ENCODE measurements at places on chromosomes 1 and 21.

DNA sequence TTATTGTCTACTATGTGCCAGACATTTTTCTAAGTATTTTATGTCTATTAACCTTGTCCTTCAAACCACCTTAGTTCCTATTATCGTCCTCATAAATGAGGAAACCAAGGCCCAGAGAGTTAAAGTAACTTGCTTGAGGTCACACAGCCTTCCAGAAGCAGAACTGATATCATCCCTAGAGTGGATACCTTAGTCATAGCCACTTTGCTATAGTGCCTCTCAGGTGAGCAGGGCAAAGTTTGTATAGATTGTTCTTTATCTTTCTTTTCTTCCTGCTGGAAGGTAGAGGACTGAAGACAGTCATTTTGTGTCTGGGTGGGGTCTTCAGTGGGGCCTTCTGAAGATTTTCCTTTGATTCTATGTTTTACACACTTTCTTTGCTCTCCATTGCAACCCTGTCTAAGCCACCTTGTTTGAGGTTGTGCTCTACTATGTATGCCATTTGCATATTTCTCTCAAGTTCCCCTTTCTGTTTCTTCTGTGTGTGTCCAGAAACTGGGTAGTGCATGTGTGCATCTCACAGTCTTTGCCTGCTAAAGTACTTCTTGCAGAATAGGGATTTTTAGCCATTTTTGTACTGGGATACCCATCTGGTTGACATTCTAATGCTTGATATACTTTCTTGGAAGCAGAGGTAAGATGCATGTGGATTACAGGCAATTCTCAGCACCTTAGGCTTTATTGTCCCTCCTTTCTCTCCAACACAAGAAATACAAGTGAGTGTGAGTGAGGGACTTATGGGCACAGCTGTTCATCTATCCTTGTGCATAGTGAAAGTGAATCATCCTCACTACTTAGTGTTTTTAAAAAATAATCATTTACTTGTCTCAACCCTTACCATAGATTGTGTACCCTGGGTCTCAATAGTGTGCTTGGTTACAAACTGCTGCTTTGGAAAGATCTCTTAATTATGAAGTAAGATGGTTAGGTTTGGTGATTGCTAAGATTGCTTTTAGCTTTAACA lies 207.6 kb upstream of the HMCN1 start:
- DNase-seq: no peak

DNA sequence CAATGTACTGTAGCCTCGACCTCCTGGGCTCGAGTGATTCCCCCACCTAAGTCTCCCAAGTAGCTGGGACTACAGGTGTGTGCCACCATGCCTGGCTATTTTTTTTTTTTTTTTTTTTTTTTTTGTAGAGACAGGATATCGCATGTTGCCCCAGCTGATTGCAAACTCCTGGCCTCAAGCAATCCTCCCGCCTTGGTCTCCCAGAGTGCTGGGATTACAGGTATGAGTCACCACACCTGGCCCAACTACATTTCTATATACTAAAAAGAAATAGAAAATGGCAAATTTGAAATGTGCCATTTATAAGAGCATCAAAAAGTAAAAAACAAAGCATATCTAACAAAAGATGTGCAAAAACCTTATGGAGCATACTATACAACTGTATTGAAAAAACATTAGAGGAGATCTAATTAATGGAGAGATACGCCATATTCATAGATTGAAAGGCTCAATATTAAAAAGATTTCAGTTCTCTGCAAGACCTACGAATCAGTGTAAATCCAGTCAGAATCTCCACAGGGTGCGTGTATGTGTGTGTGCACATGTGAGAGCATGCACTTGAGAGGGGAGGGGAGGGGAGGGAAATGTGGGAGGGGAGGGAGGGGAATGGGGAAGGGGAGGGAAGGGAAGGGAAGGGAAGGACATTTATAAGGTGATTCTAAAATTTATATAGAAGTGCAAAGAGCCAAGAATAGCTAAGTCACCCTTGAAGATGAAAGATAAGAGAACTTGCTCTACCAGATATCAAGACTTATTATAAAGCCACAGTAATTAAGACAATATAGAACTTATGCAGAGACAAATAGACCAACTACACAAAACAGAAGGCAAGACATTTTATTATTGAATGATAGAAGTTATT lies 15.5 kb upstream of the PADI4 start:
- no peak for DNase-seq

- DNase-seq: peak; percentile 39
Observed at GRCh38 chr1:228515200-228515834, 28.1 kb downstream of the RNF187 start.

DNA sequence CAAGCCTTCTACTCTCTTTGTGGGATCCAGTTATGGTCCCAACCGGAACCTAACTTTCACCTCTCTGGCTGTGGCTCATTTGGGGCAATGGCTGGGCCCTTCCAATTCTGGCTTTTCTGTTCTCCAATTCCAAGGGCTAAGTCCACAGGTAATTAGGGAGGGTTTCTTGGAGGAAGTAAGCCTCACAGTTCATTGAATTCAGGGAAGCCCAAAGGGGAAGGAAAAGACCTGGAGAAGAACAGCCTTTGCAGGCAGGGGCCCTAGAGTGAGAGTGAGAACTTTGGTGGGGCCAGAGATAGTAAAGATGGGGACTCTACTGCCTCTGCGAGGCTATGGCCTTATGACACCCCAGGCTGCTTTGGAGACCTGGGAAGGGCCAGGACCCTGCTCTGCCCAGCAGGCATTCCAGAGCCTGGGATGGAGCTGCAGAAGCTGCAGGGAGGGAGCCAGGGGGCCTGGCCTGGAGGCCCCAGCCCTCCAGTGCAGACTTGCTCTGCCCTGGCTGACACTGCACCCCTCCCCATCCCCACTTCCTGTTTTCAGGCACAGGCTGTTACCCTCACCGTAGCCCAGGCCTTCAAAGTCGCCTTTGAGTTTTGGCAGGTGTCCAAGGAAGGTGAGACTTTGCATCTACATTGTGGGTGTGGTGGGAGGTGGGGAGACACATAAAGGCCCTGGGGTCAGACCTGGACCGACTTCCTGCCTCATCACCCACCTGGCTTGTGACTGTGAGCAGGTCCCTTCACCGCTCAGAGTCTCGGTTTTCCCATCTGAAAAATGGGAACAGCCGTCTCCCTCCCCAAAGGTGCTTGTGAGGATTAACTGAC lies 18.9 kb downstream of the LDLRAP1 start:
- no peak for DNase-seq

DNA sequence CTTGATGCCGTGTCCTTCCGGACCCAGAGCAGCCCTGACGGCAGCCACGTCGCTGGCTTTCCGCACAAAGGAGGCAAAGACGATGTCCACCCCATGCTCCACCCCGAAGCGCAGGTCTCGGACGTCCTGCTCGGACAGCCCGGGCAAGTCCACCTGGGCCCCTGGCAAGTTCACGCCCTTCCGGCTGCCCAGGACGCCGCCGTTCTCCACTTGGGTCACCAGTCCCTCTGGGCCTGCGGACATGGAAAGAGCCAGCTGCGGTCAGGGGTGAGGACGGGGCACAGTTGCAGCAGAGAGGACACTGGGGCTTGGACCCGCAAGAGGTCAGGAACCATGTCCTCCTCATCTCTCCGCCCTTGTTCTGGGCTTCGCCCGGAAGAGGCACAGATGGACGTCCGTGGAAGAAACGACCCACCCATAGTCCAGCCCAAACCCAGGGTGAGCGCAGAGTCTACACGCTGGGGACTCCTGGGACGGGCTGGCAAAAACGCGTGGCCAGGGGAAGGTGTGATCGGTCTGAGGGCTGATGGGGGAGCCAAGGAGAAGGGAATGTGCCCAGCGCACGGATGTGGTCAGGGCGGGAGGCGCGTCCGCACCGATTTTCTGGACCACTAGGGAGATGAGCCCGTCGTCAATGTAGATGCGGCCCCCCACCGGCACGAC lies 6.6 kb downstream of the PKLR start:
- no peak for DNase-seq

- DNase-seq: no peak
Observed at GRCh38 chr1:175054736-175055135, 12.9 kb upstream of the TNN start.

GRCh38 chr21:32370998-32371766 lies 21.6 kb downstream of the URB1 start:
- DNase-seq: no peak

DNA sequence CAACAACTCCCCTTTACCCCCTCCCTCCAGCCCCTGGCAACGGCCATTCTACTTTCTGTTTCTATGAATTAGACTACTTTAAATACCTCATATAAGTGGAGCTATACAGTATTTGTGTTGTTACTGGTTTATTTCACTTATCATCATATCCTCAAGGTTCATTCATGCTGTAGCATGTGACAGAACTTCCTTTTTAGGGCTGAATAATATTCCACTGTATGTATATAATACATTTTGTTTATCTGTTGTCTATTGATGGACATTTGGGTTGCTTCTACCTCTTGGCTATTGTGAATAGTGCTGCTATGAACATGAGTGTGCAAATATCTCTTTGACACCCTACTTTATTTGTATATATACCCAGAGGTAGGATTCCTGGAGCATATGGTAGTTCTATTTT lies 2.2 kb downstream of the NHLH1 start:
- DNase-seq: no peak

GRCh38 chr1:173276922-173277800 lies 70.0 kb upstream of the TNFSF4 start:
- no peak for DNase-seq

DNA sequence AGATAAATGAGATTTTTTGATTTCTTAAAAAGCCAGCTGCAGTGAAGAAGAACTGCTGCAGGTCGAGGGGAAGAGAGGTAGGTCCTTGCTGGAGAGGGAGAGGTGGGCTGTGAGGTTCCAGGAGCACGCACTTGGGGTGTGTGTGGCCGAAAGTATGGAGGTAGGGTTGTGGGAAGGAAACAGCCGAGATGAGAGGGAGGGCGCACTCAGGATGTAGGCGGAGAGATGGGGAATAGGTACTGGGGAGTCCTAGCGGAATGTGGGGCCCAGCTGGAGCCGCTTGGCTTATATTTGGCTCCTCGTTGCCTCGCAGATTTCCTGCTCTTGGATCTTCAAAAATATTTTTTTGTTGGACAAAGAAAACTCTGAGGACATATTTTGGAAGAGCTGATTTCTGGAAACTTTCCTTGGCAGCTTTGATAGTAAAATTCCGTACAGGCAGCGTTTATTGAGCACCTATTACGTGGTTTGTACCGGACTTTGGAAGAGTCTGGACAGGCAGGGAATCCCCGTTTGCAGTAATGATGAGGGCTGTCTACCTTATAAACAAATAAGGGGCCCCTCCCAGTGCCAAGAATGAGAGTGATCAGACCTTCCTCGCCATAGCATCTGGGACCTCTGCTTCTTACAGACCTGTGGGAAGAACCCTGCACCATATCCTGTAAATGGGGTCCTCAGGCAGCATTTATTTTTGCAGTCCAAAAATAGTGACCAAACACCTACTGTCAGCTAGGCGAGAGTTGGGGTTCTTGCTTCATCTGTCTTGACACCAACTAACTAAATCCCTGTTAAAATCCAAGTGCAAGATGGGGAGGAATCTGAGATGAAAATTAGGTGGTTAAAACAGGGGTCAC lies 1.5 kb downstream of the LRRC8D start:
- DNase-seq: no peak

DNA sequence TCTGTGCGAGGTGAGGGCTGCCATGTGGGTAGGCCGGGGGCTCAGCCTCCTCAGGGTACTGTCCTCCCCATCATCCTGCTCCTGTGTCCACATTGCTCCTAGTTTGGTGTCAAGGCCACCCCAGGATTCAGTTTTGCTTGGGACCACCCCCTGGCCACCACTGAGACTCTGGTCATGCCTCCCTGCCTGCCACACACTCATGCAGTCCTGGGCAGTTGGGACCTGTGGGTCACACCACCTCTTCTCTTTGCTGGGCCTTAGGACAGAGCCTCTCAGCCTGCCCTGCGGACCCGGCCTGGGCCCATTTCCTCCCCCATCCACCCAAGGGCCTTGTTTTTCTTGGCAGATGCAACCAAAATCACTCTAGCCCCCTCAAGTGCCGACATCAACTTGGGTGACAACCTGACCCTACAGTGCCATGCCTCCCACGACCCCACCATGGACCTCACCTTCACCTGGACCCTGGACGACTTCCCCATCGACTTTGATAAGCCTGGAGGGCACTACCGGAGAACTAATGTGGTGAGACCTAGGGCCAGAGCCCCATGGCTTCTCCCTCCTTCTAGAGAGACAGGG lies 19.4 kb downstream of the TMEM81 start:
- no peak for DNase-seq

- no peak for DNase-seq
Observed at GRCh38 chr1:34863501-34863900, 4.0 kb upstream of the SMIM12 start.

- no peak for DNase-seq
Observed at GRCh38 chr1:119968601-119969000, 72.3 kb upstream of the ADAM30 start.

GRCh38 chr1:170360601-170361000 lies 171.4 kb upstream of the GORAB start:
- no peak for DNase-seq

DNA sequence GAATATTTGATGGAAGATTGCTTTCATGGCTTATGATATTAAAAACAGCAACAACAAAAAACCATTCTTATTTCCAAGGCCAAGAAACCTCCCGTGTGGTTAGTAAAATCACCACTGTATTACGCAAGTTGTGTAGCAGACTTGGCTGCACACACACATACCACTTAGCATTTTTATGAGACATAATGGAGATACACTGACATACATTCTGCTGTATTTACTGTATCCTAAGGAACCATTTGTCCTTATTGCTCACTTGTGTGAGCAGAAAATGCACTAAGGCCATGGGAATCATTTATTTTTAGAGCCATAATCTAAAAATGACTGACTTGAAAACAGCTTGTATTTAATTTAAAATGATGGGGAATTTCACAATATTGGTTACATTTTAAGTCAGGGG lies 584 bp upstream of the C1orf141 start:
- no peak for DNase-seq

DNA sequence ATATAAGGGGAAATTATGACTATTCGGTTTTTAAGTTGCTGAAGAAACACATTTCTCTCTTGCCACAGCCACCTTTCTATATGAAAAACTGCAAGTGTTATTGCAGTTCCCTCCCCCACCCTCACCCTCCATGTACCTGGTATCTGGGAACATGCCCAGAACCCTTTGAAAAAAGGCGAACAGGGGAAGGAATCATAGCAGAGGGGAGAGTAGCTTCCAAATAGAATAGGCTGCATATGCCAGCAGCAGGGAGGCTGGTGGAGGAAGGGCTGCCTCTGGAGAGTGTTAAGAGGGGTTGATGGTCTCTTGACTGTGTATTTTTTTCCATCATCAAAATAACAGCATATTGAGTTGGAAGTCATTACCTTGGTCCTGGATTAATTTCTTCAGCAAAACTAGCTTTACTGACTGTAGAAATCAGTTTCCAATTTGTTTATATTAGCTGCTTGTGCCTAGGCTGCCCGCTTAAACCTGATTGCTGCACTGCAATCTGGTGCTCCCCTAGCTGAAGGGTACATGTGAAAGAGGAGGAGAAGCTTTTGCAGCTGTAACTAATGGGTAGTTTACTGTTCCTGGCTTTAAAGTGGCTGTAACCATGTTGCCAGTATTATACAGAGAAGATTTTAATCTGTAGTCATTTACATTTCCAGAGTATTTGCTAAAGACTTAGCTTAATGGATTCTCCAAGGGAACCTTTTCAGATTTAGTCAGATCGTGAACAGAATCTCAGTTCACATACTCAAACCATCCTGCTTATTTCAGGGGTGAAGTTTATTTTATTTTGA lies 22.7 kb downstream of the AHCYL1 start:
- DNase-seq: no peak

GRCh38 chr1:86594284-86594770 lies 47.4 kb downstream of the CLCA4 start:
- no peak for DNase-seq

Data from endothelial cell (in vitro differentiated cells).